NCI-H1436 (cell line): ENCODE measurements at places on chromosomes 2 and 18.

DNA sequence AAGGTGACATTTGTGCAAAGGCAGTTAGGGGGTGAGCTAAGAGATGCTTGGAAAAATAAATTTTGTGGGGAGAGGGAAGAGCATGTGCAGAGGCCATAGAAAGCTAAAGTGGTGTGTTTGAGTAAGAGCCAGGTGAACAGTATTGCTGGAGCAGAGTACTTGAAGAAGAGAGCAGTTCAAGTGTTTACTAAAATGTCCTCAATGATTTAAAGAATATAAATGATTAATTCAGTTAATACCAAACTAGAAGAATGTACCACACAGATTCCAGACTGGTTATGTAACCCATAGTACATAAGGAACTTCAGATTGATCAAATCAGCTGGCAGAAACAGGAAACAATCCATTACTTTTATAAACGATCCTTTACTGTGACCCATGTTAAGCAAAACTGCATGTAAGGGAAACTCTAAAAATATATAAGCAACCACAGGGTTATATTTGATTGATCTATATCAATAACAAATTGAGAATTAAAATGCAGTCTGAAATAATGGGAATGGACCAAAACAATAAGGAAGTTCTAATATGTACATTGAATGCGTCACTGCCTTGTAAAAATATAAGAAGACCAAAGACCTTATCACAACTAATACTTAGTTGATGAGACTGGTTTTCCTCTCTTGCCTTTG is 76.9 kb downstream of the LDAH start:
- DNase-seq: no peak

GRCh38 chr2:46939626-46940359 is 24.2 kb upstream of the MCFD2 start:
- DNase-seq: no peak

GRCh38 chr2:75416420-75417342 is 144.1 kb downstream of the EVA1A start:
- no peak for DNase-seq

DNA sequence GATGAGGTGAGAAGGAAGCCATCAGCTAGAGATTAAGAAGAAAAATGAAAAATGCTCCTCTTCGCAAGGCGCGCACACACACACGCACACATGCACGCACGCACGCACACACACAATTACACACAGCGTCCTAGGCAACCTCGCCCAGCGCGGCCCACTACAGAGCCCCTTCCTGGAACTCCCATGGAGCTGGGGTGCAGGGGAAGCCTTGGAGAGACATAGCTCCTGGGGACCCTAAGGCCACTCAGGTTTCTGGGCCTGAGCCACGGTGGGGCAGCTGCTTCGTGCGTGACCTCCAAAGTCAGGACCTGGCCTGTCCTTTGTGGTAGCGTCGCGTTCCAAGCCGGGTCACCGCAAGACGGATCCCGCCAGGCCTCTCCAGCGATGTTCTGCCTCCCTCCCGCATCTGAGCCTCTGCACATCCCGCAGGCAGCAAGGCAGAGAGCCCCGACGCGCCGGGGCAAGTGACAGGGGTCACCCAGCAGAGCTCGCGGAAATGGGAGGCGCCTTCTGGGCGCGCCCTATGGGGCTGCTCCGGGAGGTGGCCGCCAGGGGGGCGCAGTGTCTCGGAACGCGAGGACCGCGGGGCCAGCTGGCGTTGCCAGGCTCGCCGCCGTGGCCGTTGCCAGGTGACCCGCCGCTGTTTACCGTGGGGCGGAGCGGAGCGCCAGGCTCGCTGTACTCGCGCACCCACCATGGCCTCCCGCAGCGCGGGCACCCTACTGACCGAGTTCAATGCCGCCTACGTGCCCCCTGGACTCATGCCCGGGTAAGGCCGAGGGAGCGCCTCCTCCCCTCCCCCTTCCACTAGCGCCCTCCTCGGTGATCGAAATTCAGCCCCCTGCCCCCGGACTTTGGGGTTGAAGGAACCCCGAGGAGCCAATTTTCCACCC is 79.0 kb downstream of the CIB4 start:
- DNase-seq: peak; percentile 62

GRCh38 chr2:207248702-207249377 is 83.1 kb upstream of the KLF7 start:
- no peak for DNase-seq

DNA sequence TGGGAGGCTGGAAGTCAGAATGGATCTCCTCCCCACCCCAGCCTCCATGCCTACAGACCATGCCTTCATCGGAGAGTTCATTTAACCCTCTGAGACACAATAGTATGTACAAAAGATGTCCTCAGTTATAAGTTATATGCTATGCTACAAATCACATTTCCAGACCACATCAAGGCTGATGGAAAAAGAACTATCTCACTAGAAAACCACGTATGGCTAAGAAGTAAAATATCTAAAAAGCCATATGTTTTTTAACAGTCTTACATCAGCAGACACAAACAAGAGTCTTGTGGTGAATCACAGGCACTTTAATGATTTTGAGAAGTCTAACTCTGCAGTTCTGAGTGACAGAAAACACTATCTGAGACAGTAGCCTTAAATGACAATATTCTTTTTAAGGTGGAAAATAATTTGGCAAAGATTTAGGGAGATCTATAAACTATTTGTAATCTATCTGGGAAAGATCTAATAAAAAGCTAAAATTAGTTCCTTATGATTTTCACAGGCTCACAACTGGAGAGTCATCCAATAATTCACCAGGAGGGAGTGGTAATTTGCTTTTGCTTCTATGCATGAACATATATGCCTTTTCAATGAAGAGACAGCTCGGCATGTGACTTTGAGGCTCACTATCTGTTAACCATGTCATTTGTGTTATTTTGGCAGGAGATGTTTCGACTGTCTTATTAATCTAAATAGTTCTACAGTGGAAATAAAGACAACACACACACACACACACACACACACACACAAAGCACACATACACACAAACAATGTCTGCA is 197.5 kb downstream of the IRS1 start:
- DNase-seq: no peak

GRCh38 chr2:4862031-4862430 is 830.2 kb upstream of the SOX11 start:
- no peak for DNase-seq

DNA sequence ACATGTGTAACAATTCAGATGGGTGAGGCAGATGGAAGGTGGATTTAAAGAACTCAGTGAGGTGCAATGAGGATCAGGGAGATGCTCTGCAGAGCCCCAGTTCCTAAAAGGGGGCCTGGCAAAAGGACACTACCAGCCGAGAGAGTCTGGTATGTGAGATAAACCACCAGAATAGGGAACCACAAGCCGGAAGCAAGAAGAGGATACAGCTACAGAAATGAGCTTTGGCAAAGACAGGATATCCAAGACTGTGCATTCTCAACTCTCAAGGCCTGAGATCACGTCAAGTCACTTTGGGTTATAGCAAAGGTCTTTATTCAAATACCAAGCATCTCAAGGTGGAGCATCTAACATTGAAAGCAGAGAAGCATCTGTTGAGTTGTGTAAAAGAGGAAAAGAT is 293.5 kb downstream of the ARHGAP15 start:
- DNase-seq: no peak

DNA sequence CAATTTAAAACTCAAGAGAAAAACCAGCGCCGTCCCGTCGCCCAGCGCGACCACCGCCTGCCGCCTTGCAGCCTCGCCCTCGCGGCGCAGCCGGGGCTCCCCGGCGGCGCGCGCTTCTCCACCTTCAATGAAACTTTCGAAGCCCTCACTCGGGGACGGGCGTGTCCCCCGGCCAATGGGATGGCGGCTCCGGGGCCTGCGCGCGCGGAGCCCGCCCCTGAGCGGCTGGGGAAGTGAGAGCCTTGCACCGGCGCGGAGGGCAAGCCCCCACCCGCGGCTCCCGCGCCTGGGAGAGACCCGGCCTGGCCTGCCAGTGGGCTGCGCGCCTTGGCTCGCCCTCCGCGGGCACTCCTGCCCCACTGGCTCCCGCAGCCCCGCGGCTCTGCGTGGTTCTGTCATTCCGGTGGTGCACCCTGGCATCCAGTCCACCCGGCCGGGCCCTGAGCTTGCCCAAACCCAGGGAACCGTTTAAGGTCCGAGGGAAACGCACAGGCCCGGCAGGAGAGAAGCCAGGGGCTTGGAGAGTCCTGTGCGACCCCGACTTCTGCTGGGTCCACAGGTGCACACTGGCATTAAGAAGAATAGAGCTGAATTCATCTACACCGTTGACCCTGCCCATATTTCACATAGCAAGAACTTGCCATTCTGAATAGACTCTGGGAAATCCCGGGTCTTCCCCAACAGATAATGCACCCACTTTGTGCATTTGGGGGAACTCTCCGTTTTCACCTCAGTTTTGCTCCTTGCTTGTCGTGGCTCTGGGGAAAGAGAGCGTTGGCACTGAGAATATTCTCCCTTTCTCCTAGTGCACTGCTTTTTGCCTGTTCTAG is at the start of gene PIEZO2:
Gene PIEZO2 (minus strand): TSS at position 129 of the 830 bp plus-strand sequence. CDS start 981 bp downstream, outside the sequence.
- DNase-seq: no peak

DNA sequence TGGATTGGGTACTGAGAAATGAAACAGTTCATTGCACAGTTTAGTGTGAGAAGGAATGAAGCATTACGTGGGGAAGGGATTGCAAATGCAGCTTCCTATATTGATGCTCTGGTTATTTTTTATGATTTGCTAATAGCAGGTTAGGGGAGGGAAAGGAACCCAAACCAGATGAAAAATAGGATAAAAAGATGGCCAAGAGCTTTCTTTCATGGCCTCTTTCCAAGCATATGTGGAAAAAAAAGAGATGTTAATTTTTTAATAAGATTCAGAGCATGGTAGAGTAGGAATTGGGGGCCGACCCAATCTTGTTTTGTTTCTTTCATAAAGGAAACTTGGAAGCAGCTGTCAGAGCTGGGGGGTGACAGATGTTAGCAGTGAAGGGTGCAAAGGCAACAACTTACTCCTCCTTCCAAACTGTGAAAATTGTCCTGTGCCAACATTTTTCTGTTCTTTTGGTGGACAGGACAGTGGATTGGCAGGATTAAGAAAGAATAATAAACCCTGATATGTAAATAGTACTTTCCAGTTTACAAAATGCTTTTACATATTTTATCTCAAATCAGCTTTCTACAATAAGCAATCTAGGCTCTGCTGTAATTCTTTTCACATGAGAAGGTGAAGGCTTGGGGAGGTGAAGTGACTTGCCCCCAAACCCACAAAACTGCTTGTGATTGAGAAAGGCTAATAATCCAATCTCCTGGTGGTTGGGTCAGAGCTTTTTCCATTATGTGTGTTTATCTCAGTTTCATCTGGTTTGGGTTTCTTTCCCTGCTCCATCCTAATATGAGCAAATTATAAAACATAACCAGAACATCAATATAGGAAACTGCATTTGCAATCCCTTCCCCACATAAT is 270.1 kb downstream of the ETAA1 start:
- DNase-seq: no peak

GRCh38 chr18:11937874-11938478 is 29.9 kb upstream of the MPPE1 start:
- DNase-seq: peak; percentile 54

DNA sequence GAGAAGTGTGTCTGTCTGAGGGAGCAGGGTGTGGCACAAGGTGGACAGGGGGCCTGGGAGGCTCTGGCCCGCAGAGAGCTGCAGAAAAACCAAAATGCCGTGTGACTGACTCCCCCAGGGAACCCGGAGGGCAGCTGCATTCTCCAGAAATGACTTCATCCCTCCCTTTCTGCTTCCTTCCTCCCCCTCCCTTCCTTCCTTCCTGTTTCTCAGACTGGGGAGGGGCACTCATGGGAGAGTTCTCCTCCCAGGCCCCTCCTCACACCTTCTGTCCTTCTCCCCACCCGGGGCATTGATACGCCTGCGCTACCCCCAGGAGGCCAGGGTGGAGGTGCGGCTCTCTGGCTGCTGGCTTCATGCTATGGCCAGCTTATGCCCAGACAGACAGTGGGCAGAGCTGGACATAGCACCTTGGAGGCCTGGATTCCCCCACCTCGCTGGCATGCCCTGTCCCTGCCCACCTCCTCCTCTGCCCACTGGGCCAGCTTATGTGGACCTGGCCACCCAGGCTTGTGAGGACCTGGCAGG is 8.2 kb upstream of the GPR17 start:
- DNase-seq: no peak

GRCh38 chr18:1652018-1652417 is 747.3 kb downstream of the ADCYAP1 start:
- no peak for DNase-seq

DNA sequence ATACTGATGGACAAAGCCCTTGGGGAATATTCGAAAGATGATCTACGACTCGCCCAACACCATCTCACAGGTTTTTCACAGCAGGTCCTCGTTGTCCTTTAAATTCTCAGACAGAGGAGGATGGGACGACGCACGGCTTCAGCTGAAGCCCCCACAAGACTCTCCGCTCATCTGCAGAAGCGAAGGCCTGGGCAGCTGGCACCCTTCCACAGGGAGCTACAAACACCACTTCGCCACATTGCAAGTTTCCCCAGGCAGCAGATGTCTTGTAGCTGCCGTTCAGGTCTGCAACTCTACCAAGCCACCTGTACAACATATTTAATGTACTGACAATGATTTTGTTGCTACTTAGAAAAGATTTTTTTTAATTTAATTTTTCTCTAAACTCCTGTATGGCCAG is 642.9 kb downstream of the ZEB2 start:
- DNase-seq: no peak

DNA sequence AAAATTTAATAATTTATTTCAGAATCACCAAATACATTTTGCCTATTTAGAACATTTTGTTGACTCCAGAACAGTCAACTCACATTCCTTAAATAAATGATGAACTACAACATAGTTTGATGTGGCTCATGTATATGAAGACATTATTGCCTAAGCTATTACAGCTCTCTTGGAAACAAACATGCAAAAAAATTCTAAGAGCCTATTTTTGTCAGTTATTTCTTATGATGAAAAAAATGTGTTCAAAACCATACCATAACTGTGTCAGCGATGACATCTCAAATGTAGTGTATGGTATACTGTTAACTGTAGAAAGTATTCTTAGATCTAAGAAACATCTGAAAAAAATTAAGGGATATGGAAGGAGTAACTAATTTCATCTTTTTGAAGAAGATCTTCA is 6.3 kb upstream of the EMILIN2 start:
- DNase-seq: no peak

DNA sequence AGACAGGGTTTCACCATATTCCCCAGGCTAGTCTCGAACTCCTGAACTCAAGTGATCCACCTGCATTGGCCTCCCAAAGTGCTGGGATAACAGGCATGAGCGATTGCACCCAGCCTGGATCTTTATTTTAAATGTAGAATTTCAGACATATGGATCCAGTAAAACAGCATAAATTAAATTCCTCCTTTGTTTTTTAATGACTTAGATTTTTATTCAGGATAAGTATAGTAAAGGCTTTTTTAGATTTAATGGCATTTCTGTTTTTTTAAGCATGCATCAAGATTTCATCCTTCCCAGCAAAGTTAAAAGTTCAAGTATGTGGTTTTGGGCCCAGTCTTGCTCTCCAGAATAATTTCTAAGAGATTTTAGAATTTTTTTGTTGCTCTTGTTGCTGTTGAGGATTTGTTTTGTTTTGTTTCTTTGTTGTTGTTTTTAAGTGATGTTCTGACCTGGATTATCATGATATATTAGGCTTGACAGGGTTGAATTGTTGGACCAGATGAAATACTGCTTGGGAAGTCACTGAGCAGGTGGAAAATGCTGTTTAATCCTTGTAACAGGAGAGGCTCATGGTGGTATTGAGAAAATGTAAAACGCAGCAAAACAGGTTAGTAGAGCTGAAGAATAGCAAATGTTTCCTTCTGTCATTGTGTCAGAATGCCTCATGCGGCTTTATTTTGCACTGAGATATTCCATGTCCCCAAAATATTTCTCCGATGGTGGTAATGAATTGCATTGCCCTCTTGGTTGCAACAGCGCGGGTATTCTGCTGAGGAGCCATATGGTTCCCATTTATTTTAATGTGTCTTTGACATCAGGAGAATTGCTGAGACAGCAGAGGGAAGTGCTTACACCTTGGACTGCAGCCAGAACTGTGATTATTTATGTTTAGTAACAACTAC is 147.9 kb downstream of the GALNT3 start:
- peak; percentile 42 for DNase-seq
